ENCODE measurements at places on chromosomes 7 and 10.

- DNase-seq, result no peak
Measured at GRCh38 chr10:117170244-117170643, 27.0 kb upstream of the KCNK18 start.

DNA sequence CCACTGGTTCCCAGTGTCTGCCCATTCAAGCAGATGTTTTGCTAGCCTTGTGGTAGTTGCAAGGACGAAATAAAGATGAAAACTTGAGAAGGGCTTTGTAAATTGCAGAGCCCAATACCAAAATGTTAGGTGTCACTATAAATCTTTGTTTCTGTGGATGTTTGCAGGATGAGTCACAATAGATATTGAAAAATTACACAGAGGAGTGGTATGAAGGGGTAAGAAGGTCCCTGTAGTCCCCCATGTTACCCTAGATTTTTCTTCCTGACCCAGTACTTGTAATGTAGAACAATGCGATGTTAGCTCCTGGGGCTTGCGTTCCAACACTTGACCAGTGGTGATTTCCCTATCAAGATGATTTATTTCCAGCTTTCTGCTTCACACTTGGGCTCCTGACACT, 102.6 kb upstream of the LYZL1 start:
- no peak for DNase-seq

DNA sequence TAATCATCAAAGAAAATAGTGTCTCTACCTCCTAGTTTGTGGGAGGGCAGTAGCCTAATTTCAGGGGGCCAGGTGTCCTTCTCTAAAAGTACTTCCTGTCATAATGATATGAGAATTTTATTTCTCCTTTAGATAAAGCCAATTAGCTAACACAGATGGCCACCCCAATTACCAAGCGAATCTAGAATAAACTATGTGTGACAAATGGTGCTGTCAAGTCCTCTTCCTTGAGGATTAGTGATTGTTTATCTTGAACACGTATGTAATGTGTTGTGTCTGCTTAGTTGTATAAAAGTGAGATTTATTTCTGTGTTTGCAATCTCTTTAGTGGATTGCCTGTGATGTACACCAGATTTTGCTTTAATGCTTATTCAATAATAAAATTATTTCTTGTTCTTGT, 1120.0 kb downstream of the SORCS1 start:
- DNase-seq, result no peak

- no peak for DNase-seq
Measured at GRCh38 chr10:95564291-95564690, 3.1 kb upstream of the SORBS1 start.

- no peak for DNase-seq
Measured at GRCh38 chr7:98230746-98231471, 19.7 kb downstream of the BHLHA15 start.

GRCh38 chr10:33091201-33091600, 133.2 kb upstream of the ITGB1 start:
- no peak for DNase-seq

- no peak for DNase-seq
Measured at GRCh38 chr10:126586878-126587277, 83.6 kb downstream of the C10orf90 start.
